PC-3 (cell line): ENCODE measurements at places on chromosomes 1 and 21. TPM values are rescaled to one million over a fixed set of nuclear protein-coding genes. Genes with fewer than 3 reads are reported as not detected.

DNA sequence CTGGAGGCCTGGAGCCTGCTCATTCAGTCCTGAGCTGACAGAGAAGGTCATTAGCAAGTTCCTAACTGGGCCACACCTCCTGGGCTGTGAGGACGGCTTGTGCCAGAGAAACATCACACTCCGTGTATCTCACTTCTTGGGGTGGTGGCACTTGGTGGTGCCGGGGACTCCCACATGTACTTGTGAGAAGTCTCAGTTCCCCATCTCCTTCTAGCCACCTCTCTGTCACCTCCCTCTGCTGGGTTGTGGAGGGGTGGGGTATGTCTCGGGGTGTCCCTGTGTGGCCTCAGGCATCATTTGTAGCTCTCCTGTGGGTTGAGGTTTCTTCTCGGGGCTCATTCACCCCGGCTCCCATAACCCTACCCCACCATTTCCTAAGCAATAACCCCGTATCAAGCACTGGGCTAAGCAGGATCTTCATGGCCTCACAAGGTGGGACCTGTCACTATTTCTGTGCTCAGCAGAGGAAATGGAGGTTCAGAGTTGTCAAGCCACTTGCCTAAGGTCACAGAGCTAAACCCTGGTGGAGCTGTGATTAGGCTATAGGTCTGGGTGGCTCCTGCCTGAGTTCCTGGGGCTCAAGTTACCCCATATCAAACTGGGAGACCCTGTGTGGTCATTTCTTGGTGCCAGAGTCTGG is 62.5 kb downstream of the UBIAD1 start:
- DNase-seq = no peak
- no peaks in the 10 kb centered on the region for H3K27me3 ChIP-seq
- no peaks in the 10 kb centered on the region for H3K4me1 ChIP-seq
- H3K27ac ChIP-seq = no peak overlapping the region
- no peaks in the 10 kb centered on the region; the same call in 1 of the 2 replicates for H3K36me3 ChIP-seq

DNA sequence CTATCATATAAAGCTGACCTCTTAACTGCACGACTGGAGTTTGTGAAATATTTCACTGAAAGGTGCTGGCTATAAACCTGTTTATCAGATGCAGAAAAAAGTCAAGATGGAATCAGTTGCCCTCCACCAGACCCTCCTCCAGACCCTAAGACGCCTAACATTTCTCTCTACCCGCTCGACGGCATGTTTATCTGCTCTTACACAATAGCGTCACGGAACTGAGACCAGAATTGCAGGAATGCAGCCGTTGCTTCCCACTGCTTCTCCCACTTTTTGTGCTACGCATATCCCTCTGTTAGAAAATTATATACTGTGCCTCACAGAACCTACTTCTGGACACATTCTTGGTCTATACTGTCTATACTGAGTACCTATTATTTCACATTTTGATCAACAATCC is 28.2 kb upstream of the FAM131C start:
- no peaks in the 10 kb centered on the region for H3K27me3 ChIP-seq
- H3K36me3 ChIP-seq = no peaks in the 10 kb centered on the region
- no peak overlapping the region for H3K27ac ChIP-seq

The LEMD1 gene
- total RNA-seq = 4.0 TPM in 1 of 2 replicates, not detected in the other

GRCh38 chr1:205271745-205272144 is 44.0 kb downstream of the TMCC2 start:
- no peak for DNase-seq
- no peak overlapping the region for H3K4me3 ChIP-seq
- H3K27me3 ChIP-seq = no peaks in the 10 kb centered on the region

The SPATA46 gene
- total RNA-seq = not detected in 2 replicates

The MROH7 gene
- total RNA-seq = not detected in 2 replicates

DNA sequence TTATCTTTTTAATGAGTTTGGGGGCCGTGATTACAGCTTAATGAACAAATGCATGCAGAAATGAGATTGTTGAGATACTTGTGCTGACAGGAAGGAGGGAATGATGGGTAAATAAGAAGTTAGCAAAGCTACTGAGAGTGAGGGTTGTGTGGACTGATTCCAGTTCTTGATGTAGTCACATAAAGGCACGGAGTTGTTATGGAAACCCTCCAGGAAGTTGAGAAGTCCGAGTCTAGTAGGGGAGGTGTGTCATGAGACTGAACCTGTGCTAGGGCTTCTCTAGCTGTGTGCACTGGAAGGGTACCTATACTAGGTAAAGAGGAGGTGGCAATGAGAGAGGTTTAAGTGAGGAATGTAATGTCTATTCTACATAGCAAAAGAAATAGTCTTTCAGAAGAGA is 475.7 kb downstream of the USP25 start:
- no peak overlapping the region for H3K4me3 ChIP-seq
- no peaks in the 10 kb centered on the region for H3K36me3 ChIP-seq
- no peaks in the 10 kb centered on the region for H3K4me1 ChIP-seq
- DNase-seq = no peak
- peaks cover 37% of the 10 kb centered on the region; the same call in 1 of the 2 replicates for H3K27me3 ChIP-seq
- no peak overlapping the region for H3K27ac ChIP-seq

- no peak overlapping the region for H3K4me3 ChIP-seq
- H3K36me3 ChIP-seq = no peaks in the 10 kb centered on the region
- DNase-seq = no peak
- no peak overlapping the region for H3K27ac ChIP-seq
- peaks cover 39% of the 10 kb centered on the region for H3K4me1 ChIP-seq
Observed at GRCh38 chr21:34969423-34970166, 79.5 kb downstream of the RUNX1 start.

The SPRR2A gene
- not detected in 2 replicates for total RNA-seq
